ENCODE measurements at places on chromosomes 12 and 14.

DNA sequence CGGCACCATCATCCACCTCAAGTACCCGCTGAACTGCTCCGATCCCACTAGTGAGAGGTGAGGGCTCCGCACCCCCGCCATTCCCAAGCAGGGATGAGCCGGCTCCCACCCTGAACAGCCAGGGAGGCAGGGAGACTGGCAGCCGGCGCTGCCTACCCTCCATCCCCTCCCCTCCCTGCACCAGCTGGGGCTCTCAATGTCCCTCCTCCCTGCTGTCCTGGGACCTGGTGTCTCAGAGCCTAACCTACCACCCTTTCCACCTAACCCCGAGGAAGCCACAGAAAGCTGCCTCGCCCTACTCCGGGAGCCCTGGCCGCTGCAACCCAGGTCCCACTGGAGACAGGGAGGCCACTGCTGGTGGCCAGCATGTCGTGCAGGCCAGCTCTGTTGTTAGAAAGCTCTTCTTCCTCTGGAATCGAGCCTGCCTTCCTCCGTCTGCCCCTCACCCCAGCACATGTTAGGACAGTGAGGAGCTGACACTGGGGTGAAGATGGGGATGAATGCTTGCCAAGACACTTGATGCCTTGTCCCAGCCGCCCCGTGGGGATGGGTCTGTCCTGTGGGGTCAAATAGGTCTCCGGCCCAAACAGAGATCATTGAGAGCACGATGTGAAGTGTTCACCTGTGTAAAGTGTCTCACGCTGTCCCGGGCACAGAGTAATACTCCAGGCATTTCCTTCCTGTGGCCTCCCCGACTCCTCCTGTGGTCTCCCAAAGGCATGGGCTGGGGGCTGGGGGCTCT is 1.1 kb downstream of the PTPN6 start:
- no peak for DNase-seq

- DNase-seq, result no peak
Measured at GRCh38 chr12:27359578-27360340, 27.1 kb downstream of the BMAL2 start.

DNA sequence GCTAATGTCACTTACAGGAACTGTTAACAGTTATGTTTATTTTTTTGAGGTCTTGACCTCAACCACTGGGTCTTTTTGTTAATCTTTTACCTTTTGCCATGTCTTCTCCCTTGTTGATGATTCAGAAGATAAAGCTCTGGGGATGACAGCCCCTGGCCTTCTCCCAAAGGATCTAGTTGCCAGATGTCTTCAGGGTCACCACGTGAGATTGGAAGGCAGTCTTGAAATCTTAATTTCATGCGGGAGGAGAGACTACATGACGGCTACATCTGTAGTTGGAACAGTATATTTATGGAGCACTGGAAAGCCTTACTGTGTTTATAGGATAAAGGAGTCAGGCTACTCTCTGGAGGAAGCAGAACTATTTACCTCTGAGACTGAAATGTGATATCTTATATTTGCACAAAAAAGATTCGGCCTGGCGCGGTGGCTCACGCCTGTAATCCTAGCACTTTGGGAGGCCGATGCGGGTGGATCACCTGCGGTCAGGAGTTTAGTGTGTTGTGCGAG is 5.6 kb downstream of the MLEC start:
- DNase-seq, result no peak

GRCh38 chr12:26233631-26234030 is 38.3 kb downstream of the SSPN start:
- no peak for DNase-seq

DNA sequence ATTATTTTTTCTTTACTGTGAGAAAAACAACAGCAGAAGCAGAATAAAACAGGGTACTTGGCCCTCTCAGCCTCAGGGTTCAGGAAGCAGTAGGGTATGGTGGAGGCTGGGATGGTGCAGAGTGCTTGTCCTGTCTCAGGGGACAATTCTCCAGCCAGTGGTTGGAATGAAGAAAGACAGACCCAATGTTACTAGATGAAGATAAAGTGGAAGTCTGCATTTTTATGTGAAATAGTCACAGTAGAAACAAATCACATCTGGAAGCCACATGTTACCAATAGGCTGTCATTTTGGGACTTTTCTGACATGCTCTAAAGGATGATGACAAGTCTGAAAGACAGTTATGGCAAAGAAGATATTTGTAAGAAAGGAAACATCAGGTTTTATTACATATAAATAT is 32.3 kb downstream of the PROX2 start:
- DNase-seq, result no peak

DNA sequence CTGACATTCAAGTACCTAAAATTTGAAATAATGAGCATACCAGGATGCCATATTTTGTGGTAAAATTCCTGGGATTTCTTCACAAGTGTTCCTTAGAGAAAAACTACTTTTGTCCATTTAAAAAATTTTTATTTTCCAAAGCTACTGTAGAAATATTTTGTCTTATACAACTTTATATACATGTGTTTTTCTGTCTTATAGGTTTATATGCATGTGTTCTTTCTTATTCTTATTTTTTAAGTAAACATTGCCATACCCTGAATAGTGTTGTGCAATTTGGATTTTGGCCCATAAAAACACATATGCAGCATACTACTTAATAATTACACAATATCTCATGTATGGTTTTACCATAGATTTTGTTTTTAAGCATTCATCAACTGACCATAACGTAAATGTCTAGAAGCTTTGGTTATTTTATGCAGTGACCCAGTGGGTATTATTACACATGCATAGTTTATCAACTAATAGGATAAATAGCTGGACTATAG is 1107.4 kb upstream of the SEL1L start:
- DNase-seq, result no peak

DNA sequence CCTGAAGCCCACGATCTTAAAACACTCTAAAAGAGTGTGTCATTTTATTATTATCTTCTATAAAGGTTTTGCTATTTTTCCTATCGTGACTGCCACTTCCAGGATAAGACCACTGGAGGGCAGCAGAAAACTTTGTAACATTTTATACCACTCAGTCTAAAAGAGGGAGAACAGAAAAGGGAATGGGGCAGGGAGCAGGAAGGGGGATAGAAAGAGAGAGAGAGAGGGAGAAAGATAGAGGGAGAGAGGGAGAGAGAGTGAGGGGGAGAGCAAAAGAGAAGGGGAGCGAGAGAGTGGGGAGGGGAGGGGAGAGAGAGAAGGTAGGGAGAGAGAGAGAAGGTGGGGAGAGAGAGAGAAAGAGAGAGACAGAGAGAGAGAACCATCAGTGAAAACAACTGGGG is 2.0 kb upstream of the ART4 start:
- DNase-seq, result peak; percentile 21

DNA sequence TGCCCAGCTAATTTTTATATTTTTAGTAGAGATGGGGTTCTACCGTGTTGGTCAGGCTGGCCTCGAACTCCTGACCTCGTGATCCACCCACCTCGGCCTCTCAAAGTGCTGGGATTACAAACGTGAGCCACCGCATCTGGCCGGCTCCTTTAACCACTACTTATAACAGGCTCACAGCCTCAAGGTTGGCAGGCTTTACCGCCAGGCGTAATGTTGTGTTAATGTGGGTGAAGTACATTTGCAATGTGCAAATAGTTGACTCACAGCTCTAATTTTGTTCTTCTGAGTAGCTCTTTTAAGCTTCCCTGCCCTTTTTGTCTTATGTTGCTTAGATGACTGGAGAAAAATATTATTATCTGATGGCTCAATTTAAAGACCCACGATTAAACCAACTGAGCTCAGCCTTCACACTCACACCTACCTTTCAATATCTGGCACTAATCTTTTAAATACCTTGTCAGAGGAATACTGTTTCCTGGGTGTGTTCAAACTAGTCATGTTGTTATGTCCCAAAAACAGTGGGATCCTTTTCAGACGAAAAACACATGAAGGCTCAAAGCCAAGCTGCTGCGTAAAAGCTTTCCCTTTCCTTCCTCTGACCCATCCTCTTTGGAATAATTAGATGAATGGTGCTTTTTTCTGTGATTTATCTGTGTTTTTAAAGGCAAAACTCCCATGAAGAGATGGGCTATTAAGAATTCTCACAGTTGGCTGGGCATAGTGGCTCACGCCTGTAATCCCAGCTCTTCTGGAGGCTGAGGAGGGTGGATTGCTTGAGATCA is 57.2 kb upstream of the USP44 start:
- DNase-seq, result no peak

GRCh38 chr12:12446786-12447185 is 89.9 kb downstream of the BORCS5 start:
- DNase-seq, result no peak

GRCh38 chr12:53179687-53180219 is 769 bp upstream of the ZNF740 start:
- no peak for DNase-seq

DNA sequence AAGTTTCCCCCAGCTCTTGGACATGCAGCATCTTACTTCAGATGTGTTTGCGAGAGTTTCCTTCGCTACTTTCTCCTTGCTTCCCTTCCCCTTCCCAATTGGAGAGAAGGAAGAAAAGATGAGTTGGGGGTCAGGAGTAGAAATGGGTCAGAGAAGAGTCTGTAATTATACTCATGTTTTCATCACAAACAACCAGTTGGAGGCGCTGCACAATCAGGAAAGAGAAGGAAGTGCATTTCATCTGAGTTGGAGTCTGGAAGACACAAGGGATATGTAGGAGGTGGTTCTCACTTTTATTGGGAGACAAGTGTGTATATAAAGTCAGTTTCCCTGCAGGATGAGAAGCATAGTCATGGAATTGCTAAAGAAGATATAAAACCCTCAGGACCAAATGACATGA is 31.3 kb upstream of the VSX2 start:
- DNase-seq, result no peak

- no peak for DNase-seq
Measured at GRCh38 chr12:19846574-19846973, 407.3 kb downstream of the AEBP2 start.

GRCh38 chr14:61244009-61244408 is 37.1 kb downstream of the TMEM30B start:
- DNase-seq, result no peak

GRCh38 chr12:21906919-21907493 is 34.2 kb downstream of the ABCC9 start:
- DNase-seq, result no peak

DNA sequence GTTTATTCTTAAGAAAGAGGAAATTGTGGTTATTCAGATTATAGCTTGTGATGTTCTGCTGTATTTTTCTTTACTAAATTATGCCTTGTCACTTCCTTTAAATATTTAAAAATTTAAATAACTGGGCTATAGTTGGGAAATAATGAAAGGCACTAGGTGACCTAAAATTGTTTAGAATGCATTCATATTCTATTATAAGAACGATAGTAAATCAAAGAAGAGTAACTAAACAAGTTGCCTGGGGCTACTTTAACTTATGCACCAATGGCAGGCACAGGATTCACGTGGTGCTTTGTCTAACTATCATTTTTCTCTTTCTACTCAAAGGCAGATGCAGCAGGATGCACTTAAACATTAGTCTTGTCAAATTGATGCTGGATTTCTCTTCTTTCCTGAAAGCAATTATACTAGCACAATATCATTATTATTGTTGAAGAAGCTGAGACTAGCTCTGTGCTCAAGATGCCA is 190.7 kb upstream of the PPFIA2 start:
- DNase-seq, result no peak

DNA sequence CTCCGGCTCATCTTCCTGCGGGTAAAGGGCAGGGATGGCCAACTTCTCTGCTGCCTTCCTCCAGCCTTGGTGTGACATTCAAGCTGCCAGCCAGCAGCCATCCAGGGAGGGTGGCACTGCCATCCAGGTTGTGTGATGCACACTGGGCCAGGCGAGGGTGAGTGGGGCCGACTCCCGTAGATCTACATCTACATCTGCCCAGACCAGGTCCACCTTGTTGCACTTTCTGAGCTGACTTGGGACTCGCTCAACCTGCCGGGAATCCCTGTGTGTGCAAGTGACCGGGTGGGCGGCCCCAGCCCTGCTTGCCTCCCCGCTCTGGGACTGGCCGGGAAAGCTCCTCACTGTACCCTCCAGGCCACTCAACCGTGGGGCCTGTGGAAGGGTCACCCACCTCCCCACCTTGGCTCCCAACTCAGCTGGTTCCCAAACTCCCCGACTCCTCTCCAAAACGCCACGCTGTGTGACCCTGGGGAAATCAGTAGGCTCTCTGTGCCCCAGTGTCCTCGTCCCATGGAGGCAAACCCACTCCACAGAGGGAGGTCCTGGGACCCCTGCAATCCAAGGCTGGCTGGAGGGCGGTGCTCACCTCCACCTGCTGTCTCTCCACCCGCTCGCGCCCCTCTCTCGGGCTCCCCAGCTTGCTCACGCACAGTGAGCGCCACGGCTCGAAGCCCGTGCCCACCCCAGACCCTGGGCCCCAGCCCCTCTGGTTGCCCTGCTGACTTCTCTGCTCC is 14.7 kb downstream of the JAG2 start:
- no peak for DNase-seq

- DNase-seq, result no peak
Measured at GRCh38 chr14:71418532-71419245, 511.4 kb downstream of the PCNX1 start.

- no peak for DNase-seq
Measured at GRCh38 chr12:28793581-28794151, 355.4 kb upstream of the FAR2 start.

DNA sequence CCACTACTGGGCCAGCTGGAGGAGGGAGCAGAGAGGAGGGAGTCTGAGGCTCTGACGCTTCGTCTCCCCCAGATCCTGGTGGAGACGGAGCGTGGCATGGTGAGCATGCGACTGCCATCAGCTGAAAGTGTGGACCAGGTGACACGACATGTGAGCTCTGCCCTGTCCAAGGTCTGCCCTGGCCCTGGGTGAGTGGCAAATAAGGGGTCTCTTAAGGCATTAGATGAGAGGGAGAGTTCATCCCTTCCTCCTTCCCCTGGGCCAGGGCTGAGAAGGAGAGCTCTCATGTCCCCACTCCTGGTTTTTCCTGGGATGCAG is 2.5 kb downstream of the CARMIL3 start:
- DNase-seq, result no peak

DNA sequence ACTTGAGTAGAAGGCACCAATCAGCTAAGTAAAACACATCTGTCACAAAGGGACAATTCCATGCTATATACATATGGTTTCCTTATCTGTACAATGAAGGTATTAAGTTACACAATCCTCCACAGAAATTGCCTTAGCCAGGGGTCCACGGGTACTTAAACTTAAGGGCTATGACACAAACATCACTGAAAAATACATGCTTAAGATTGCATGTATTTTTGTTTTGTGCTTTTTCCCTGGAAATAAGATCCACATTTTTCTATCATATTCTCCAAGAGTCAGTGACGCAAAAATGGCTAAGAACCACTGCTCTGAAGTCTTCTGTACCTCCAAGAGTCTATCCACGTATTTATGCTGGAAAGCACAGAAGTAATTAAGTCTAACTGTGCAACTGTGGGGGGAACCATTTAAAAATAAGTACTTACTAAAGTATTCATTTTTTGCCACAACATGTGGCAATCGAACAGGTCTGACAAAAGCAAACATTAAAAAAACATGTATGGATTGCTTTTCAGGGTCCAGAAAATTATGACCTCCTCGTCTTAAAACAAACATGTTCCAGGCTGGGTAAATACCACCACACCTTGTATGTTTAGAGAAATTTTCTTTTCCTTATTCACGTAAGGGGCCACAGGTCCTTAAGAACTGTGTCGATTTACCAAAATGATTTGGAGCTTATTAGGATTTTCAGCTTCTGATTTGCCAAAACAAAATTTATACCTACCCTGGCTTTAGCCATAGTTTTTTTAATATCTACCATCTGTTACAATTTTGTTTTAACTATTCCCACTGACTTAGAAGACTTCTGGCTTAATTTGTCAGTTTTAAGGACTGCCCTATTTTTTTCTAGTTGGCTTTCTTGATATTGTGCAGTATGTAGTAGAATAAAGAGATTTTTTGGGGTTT is 2.8 kb downstream of the SLC38A2 start:
- no peak for DNase-seq

GRCh38 chr12:49662998-49663843 is 39.9 kb downstream of the PRPF40B start:
- DNase-seq, result peak; percentile 42

GRCh38 chr14:23481362-23481970 is 12.0 kb downstream of the NGDN start:
- DNase-seq, result no peak

Data from stimulated activated CD4-positive, alpha-beta T cell treated with anti-CD3 and anti-CD28 coated beads, TNF-alpha, amount 100 ng/mL, for 24 hours (primary cell).